ENCODE measurements at places on chromosomes 16 and 17. TPM values are rescaled to one million over a fixed set of nuclear protein-coding genes. Genes with fewer than 3 reads are reported as not detected.

The SHISA9 gene
- polyA plus RNA-seq = 0.01 TPM

DNA sequence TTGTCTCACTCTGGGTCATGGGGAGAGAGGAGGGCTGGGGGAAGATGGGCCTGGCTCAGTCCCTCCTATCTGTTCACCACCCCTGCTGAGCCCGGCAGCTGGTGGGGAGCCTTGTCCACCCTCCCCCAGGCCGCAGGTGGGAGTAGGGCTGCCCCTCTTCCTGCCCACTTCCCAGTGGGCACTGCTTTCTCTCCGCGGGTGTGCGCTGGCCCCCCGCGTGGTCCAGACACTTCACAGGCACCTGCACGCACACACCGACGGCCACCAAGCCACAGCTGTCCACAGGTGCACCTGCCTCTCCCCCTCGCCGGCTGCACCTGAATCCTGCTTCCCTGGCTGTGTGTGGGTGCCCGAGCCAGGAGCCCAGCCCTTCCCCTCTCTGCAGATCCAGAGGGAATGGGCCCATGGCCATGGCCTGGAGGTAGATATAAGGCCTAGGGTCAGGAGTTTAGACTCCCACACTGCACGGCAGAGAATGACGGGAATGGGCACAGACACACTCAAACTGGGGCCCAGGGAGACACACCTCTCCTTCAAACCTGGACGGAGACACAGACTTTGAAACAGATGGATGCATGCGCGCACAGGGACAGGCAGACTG, 2.0 kb downstream of the NHERF2 start:
- H3K36me3 ChIP-seq = no peaks in the 10 kb centered on the region
- H3K27me3 ChIP-seq = no peaks in the 10 kb centered on the region
- no peak overlapping the region for H3K4me3 ChIP-seq
- peaks cover 14% of the 10 kb centered on the region for H3K4me1 ChIP-seq
- no peak for DNase-seq
- no peak overlapping the region for H3K27ac ChIP-seq

The MYADML2 gene
- not detected for polyA plus RNA-seq

DNA sequence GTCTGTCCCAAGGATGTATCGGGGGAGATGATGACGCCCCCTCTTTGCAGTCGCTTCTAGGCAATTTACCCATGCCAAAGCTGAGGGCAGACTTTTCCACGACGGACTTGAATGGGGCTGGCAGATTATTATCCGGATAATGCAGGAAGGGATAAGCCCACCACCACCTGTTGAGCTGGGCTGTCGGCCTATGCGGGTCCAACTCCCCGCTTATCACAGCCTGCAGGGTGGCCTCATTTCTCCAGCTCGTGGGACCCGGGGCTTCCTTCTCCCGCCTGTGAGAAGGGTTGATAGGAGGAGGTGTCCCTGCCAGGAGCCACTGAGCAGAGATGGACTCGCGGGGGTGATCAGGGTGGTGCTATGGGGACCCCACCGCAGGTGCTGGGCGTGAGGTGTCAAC, 559 bp downstream of the CACNG5 start:
- no peak for DNase-seq
- H3K27ac ChIP-seq = no peak overlapping the region
- H3K4me3 ChIP-seq = no peak overlapping the region
- H3K27me3 ChIP-seq = peaks cover 7% of the 10 kb centered on the region

- H3K4me1 ChIP-seq = no peaks in the 10 kb centered on the region
- no peak overlapping the region for H3K27ac ChIP-seq
- H3K4me3 ChIP-seq = no peak overlapping the region
- H3K27me3 ChIP-seq = no peaks in the 10 kb centered on the region
- H3K36me3 ChIP-seq = peaks cover 4% of the 10 kb centered on the region
Measured at GRCh38 chr16:30974348-30974747, 10.7 kb upstream of the HSD3B7 start.

The SLC2A4 gene
- not detected for polyA plus RNA-seq

The CHST5 gene
- polyA plus RNA-seq = not detected

DNA sequence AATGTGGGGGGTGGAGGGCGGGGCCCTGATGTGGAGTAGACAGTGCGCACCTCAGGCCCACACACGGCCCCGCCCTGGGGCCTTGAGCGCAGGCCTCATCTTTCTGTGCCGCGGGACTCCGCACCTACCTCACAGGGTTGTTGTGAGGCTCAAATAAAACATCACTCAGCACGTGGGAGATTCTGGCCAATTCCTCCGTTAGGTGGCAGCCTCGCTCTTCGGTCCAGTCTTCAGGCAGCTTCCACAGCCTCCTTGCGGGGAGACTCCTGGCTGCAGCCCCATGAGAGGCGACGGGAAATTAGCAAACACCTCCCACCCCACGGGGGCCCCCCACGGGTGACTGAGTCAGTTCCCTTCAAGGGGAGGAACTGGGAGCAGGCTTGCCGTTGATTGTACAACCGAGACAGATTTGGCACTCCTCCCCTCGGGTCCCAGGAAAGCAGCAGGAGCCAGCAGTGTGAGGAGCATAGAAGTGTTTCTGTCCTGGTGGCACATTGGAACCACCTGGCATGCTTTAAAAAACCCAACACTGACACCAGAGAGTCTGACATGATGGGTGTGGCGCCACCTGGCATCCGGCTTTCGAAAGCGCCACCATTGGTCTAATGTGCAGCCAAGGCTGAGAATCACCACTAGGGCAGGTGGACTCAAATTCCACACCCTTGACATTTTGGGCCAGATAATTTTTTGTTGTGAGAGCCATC, 7.6 kb downstream of the MRM1 start:
- peak; percentile 33 for DNase-seq
- H3K4me1 ChIP-seq = peaks cover 12% of the 10 kb centered on the region
- no peak overlapping the region for H3K4me3 ChIP-seq
- no peaks in the 10 kb centered on the region for H3K36me3 ChIP-seq
